ENCODE measurements at places on chromosomes 13 and 19.

DNA sequence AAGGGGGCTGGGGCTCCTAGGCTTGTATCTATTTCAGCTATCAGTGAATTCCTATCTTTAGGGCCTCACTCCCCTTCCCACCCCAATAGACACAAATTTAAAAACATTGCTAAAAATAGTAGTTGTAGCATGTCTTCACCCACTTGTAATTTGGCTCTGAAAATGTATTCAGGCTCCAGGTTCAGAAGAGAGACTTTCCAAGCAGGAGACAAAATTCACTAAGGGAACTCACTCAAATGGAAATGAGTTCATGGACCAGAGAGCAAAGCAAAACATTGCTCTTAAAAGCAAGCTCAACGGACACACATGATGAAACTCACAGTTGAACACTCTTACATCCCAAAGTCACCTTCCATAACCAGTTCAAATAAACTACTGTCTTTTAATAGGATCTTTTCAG is 36.8 kb downstream of the PHF11 start:
- ATAC-seq, result no peak
- H3K36me3 ChIP-seq, result peaks cover 33% of the 10 kb centered on the region
- H3K4me1 ChIP-seq, result peaks cover 56% of the 10 kb centered on the region

DNA sequence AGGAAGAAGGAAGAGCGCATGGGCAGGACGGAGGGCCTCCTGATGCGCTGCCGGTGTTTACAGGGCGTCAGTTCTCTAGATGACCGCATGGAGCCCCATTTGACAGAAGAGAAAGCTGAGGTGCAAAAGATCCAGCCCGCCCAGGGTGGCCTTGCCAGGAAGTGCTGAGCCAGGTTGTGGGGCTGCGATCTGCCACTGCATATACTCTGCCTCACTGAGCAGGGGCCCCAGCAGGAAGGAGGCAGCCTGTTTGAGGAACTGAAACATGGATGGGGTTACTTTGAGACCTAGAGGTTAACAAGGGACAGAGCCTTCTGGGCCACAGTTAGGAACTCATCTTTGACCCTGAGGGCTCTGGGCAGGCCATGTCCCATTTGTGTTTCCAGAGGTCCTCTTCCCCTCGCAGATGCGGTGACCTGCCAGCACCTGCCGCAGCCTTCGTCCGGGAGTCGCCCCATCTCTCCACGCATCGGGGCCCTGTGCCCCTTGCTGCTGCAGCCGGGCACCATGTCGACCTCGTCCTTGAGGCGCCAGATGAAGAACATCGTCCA is 3.2 kb downstream of the EPN1 start:
- peak; percentile 96 for ATAC-seq
- peak overlapping the region; percentile 98 for H3K4me3 ChIP-seq
- H3K4me1 ChIP-seq, result peaks cover 71% of the 10 kb centered on the region
- H3K36me3 ChIP-seq, result peaks cover 53% of the 10 kb centered on the region
- no peaks in the 10 kb centered on the region for H3K27me3 ChIP-seq

- no peaks in the 10 kb centered on the region for H3K27me3 ChIP-seq
- no peaks in the 10 kb centered on the region for H3K4me1 ChIP-seq
- peak; percentile 68 for ATAC-seq
- H3K4me3 ChIP-seq, result no peak overlapping the region
- H3K27ac ChIP-seq, result no peak overlapping the region
Measured at GRCh38 chr19:20333508-20333907, 166.5 kb downstream of the ZNF486 start.

DNA sequence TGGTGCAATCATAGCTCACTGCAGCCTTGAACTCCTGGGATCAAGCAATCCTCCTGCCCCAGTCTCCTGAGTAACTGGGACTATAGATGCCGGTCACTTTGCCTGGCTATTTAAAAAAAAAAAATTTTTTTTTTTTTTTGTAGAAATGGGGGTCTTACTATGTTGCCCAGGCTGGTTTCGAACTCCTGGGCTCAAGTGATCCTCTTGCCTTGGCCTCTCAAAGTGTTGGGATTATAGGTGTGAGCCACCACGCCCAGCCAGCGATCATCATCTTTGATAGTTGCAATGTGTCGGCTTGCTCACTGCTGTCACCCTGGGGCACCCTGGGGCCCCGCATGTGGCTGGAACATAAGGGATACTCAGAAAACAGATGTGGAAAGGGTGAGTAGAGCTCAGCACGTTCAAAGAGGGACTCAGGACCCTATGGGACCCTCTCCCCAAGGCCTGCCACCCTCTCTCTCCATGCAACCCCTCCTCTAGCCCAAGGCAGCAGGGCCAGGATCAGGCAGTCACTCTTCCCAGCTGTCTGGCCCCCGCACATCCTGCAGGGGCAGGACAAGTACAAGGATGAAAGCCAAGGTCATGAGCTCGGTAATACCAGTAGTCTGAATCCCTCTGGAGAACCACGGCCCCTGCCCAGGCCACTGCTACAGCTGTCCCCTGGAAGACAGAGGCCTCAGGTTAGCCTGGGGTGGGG is 6.5 kb upstream of the CCL25 start:
- no peak for ATAC-seq
- no peak overlapping the region for H3K27ac ChIP-seq
- no peak overlapping the region for H3K4me3 ChIP-seq
- H3K4me1 ChIP-seq, result peaks cover 17% of the 10 kb centered on the region
- peaks cover 23% of the 10 kb centered on the region for H3K27me3 ChIP-seq

DNA sequence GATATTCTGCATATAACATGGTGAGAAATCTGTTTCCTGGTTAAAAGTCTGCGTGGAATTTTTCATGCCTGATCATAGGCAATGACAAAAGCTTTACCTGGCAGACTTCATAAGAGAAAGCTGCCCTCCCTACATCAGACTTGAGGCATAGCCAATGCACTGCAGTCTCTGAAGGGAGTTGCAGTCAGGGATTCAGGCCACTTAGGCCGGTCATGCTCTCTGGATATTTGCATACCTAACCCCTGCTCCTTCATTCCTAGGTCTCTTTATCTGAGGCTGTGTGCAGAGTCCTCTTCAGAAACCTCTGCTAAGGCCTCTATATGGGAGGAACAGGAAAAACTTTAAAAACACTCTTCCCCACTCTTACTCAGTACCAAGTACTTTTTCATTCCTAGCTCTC is 287.4 kb downstream of the PCDH17 start:
- no peaks in the 10 kb centered on the region for H3K36me3 ChIP-seq
- no peaks in the 10 kb centered on the region for H3K27me3 ChIP-seq
- no peak for ATAC-seq
- no peak overlapping the region for H3K27ac ChIP-seq
- H3K4me3 ChIP-seq, result no peak overlapping the region

DNA sequence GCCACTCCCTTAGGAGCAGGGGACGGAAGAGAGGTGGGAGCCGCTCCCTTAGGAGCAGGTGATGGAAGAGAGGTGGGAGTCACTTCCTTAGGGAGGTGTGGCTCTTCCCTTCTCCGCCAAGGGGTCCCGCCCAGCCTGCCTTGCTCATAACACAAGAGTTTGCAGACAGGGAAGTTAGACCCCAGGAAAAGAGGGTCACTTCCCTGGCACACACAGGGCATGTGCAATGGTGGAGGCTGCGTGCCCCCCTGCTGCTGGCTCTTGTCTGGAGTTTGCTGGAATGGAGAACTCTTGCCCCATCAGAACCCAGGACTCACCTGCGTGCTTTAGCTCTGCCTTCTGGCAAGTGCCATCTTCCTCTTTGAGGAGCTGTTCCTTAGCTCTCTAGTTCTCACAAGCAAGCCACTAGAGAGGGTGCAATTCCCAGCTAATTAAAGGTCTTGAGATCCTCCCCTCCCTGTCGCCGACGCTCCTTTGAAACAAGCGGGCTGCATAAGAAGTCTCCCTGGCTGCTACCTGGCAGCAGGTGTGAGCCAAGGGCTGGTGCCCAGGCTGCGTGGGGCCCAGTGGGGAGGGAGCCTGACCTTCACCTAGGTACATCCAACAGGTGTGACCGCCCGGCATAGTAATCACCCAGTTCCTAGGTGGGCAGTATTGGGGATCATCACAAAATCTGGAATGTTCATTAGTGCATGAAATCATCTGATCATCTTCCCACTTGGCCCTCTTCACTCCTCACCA is 281.6 kb downstream of the ZNF536 start:
- H3K27me3 ChIP-seq, result peaks cover 8% of the 10 kb centered on the region
- H3K4me3 ChIP-seq, result no peak overlapping the region
- no peak for ATAC-seq

GRCh38 chr13:45779901-45780300 is 71.7 kb downstream of the SIAH3 start:
- ATAC-seq, result no peak
- H3K27ac ChIP-seq, result no peak overlapping the region
- no peak overlapping the region for H3K4me3 ChIP-seq

- H3K27me3 ChIP-seq, result no peaks in the 10 kb centered on the region
- H3K36me3 ChIP-seq, result no peaks in the 10 kb centered on the region
- H3K4me3 ChIP-seq, result no peak overlapping the region
Measured at GRCh38 chr13:65915195-65915594, 1314.9 kb downstream of the PCDH9 start.

- no peaks in the 10 kb centered on the region for H3K36me3 ChIP-seq
- H3K4me3 ChIP-seq, result peak overlapping the region; percentile 63
- ATAC-seq, result peak; percentile 48
- peak overlapping the region; percentile 68 for H3K27ac ChIP-seq
- H3K4me1 ChIP-seq, result peaks cover 26% of the 10 kb centered on the region
Measured at GRCh38 chr13:29936051-29936813, 85.8 kb upstream of the UBL3 start.

DNA sequence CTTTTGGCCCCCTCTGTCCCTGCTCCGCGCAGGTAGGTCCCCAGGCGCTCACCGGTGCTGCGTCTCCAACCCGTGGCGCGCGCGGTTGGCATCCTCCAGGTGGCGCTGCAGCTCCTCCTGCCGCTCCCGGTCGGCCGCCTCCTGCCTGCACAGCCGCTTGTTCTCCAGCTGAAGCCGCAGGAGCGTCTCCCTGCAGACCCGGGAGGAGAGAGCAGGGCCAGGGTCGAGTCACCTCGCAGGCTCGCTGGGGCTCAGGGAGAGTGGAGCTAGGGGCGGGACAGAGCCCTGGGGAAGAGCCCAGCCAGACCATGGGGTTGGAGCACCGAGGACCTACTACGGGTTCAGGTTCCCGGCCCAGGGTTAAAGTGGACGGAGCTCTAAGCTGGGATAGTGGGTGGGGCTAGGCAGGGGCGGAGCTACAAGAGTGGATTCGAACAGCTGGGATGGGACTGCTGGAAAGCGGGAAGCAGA is 9.3 kb downstream of the HOOK2 start:
- H3K36me3 ChIP-seq, result peaks cover 13% of the 10 kb centered on the region
- peak; percentile 83 for ATAC-seq
- no peaks in the 10 kb centered on the region for H3K27me3 ChIP-seq
- peaks cover 21% of the 10 kb centered on the region for H3K4me1 ChIP-seq
- no peak overlapping the region for H3K27ac ChIP-seq

DNA sequence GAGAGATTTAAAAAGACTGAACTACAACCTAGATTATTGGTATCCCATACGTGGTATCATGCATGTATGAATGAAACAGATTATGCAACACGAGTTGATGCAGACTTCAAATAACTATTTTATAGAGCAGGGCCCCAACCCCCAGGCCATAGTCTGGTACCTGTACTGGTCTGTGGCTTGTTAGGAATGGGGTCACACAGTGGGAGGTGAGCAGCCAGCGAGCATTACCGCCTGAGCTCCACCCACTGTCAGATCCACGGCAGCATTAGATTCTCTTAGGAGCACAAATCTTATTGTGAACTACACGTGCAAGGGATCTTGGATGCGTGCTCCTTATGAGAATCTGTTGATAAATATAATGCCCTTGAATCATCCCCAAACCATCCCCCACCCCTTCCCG is 320.2 kb downstream of the TBC1D4 start:
- H3K4me3 ChIP-seq, result no peak overlapping the region
- ATAC-seq, result no peak
- no peaks in the 10 kb centered on the region for H3K36me3 ChIP-seq

DNA sequence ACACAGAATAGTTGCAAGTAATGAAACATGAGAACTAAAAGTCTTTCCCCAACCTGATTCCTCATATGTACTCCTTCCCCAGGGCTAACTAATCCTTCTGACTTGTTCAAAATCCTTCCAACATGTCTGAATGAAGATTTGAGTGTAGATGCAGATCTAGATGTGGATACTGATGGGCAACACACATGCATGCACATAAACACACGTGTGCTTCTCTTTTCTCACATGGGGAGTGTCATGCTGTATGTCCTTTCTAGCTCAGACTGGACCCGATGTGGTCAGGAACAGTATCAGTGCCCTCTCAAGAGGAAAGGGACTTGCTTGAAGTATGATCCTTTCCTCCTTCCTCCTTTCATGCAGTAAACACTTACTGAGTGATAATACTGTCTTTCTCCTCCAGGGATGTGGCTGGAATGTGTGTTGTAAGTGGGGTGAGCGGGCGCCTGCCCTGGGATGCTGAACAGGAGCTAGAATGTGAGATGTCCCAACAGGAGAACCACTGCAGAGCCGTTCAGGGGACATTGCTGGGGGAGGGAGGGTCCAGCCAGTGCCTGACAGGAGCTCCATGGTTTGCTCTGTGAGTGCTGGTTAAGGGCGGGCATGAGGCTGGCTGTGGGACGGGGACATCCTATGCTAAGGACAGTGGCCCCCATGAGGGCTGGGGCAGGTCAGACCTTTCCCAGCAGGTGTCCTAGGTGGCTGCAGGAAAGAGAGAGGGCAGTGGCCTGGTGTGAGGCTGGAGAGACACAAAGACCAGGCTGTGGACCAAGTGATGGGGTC is 146.9 kb downstream of the TEX29 start:
- H3K27ac ChIP-seq, result no peak overlapping the region
- no peak overlapping the region for H3K4me3 ChIP-seq
- no peaks in the 10 kb centered on the region for H3K36me3 ChIP-seq
- no peaks in the 10 kb centered on the region for H3K4me1 ChIP-seq
- H3K27me3 ChIP-seq, result peaks cover 14% of the 10 kb centered on the region
- no peak for ATAC-seq

- peak; percentile 64 for ATAC-seq
- peak overlapping the region; percentile 18 for H3K27ac ChIP-seq
- H3K27me3 ChIP-seq, result no peaks in the 10 kb centered on the region
- H3K36me3 ChIP-seq, result no peaks in the 10 kb centered on the region
Measured at GRCh38 chr13:40472427-40473220, 193.8 kb downstream of the FOXO1 start.

- no peak overlapping the region for H3K4me3 ChIP-seq
- peak overlapping the region; percentile 78 for H3K27ac ChIP-seq
- peaks cover 43% of the 10 kb centered on the region for H3K36me3 ChIP-seq
- ATAC-seq, result no peak
- peaks cover 64% of the 10 kb centered on the region for H3K4me1 ChIP-seq
Measured at GRCh38 chr19:945401-946252, 19.8 kb downstream of the ARID3A start.

DNA sequence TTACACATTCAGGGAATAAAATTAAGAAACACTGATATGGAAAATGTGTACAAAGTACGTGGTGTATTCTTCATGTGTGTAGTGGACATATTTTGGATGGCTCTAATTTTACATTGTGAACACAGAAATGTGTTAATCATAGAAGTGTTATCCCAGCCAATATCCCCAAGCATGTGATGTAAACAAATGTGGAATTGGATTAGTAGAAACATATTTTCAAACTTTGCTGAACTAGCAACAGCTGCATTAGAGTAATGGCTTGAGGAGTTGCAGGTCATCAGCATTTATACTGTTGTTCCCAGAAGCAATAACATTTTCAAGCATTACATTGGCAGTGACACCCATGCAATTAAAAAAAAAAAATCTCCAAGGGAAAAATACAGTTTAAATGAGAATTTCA is 600.6 kb downstream of the SLITRK1 start:
- no peak for ATAC-seq
- no peak overlapping the region for H3K27ac ChIP-seq
- H3K4me3 ChIP-seq, result no peak overlapping the region
- no peaks in the 10 kb centered on the region for H3K4me1 ChIP-seq

GRCh38 chr19:45403781-45404556 is 900 bp downstream of the PPP1R13L start:
- no peak overlapping the region for H3K27ac ChIP-seq
- peaks cover 9% of the 10 kb centered on the region for H3K36me3 ChIP-seq
- ATAC-seq, result no peak
- H3K27me3 ChIP-seq, result peaks cover 30% of the 10 kb centered on the region
- peak overlapping the region; percentile 88 for H3K4me3 ChIP-seq

Data from stimulated activated memory B cell treated with anti-CD40 and anti-IgM and Interleukin-4, amounts not matched to agents 10 μg/mL and 1 μg/mL and 100 μg/mL, for 72 hours (primary cell).